ENCODE measurements at places on chromosomes 6 and 20. TPM values are rescaled to one million over a fixed set of nuclear protein-coding genes. Genes with fewer than 3 reads are reported as not detected.

Gene TCF19
- 43.2 TPM for total RNA-seq

Gene TBX18
- 3.2 TPM for total RNA-seq

Gene FOXQ1
- total RNA-seq = not detected

Gene RRAGD
- 2.3 TPM for total RNA-seq

Gene SIRPD
- total RNA-seq = not detected

Gene PTPRT
- total RNA-seq = under 0.01 TPM

Gene ATP6V1G2
- total RNA-seq = 2.0 TPM

Gene MYMX
- total RNA-seq = not detected

Gene HLA-DQB2
- total RNA-seq = not detected

Gene CHRNA4
- not detected for total RNA-seq

Gene BPIFB4
- not detected for total RNA-seq

Gene IMPG1
- total RNA-seq = 0.37 TPM

Gene F13A1
- total RNA-seq = under 0.01 TPM

Gene SLC22A23
- total RNA-seq = 18.1 TPM

Gene ZNF341
- total RNA-seq = 1.00 TPM

Gene BTN1A1
- not detected for total RNA-seq

Gene DEFB121
- not detected for total RNA-seq
